Inflammatory macrophage (primary cell): ENCODE measurements at places on chromosomes 4 and X.

DNA sequence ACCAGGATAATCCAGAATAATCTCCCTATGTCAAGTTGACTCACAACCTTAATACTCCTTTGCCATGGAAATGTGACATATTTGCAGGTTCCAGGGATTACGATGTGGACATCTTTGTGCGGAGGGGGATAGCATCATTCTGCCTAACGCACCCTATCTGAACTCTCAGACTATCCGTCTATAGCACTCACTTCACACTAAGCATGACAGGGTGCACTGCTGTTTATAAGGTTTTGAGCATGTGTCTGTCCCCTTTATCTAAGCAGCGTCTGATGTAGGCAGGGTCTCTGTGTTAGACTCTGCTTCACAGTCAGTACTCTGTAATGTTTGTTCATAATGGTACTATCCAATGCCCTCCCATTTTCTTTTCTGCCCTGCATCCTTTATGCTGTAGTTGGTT, 43.4 kb upstream of the PRSS48 start:
- DNase-seq: no peak

DNA sequence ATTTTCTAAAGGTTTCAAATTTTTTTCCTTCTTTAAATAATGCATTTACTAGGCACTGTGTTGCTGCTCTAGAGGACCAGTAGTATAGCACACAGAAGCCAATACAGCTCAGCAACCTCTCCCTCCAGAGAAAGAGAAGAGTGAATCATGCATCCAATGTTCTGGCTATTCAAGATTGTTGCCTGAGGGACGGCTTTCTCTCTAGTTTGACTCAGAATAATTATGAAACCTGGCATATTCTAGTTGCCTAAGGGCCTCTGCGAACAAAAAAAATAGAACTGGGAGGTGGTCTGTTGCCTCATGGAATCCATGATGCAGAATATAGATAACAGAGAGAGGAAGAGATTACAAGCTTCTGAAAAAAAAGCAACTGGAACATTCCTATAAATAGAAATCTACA, 1233.3 kb upstream of the PABPC4L start:
- DNase-seq: no peak

GRCh38 chrX:139091066-139091465, 379.5 kb upstream of the FGF13 start:
- DNase-seq: no peak

DNA sequence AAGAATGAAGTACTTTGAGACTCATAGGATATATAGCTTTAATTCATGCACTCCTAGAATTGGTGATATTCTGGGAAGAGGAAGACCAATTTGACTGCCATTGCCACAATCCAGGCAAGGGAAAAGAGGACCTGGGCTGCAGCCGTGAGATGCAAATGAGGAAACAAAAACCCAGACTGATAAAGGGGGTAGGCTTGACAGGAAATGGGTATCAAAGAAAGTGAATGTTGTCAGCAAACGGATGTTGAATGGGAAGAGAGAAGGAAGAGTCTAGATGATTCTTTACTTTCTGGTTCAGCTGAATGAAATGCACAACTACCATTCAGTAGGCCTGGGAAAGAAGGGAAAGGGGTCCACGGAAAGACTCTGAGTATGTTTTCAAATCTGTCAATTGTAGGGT, 17.1 kb upstream of the ARHGEF6 start:
- DNase-seq: no peak

GRCh38 chr4:6912441-6912840, 2.8 kb downstream of the TBC1D14 start:
- no peak for DNase-seq

DNA sequence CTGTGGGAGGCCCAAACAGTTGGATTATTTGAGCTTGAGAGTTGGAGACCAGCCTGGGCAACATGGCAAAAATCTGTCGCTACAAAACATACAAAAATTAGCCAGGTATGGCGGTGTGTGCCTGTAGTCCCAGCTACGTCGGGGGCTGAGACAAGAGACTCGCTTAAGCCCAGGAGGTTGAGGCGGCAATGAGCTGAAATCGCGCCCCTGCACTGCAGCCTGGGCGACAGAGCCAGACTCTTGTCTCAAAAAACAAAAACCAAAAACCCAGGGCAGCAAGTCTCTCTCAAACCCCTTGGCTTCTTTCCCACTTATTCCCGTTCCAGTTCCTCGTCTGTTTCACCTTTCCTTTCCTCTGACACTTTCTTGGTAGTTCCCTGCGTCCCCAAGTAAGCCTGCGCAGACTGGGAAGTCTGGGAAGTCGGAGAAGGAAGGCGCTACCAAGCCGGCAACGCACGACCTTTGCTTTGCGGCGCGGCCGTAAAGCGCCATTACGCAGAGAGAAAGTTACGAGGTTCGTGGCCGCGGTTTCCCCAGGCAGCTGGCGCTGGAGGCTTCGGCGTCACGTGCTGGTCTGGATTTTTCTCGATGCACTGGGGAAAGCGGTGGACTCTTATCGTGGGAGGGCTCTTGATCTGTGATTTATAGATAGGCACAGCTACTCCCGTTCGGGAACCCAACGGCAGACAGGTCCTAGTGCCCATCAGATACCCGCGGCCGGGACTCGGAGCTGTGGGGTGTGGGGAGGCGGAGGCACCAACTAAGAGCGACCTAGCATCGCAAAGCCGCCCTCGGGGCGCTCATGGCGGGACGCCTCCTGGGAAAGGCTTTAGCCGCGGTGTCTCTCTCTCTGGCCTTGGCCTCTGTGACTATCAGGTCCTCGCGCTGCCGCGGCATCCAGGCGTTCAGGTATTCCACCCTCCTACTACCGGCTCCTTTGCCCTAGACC, at the start of gene NUDT9:
NUDT9 (plus strand) TSS at position 470 of the 949 bp plus-strand sequence; CDS start at position 803, 333 bp downstream.
- peak; percentile 93 for DNase-seq

- no peak for DNase-seq
Measured at GRCh38 chrX:1263600-1263999, 5.0 kb upstream of the CSF2RA start.

GRCh38 chrX:20529711-20530110, 263.0 kb upstream of the RPS6KA3 start:
- no peak for DNase-seq

GRCh38 chrX:119870626-119871131, 854 bp downstream of the RNF113A start:
- peak; percentile 65 for DNase-seq

DNA sequence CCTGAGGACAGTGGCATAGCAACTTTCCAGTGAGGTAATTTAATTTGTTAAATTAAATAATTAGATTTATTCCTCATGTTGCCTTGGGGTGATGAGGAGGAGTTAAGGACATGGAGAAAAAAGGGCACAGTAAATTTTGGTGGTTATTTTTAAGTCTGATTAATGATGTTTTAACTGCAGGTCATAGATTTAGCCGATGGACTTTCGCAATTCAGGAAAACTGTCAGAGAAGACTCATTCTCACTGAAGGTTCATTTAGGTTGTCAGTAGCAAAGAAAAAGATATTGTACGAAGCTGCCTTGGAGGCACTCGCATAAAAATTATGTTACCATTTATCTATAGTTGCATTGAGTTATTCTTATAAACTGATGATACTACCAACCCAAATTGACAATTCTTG, 164.2 kb upstream of the PITX2 start:
- no peak for DNase-seq

DNA sequence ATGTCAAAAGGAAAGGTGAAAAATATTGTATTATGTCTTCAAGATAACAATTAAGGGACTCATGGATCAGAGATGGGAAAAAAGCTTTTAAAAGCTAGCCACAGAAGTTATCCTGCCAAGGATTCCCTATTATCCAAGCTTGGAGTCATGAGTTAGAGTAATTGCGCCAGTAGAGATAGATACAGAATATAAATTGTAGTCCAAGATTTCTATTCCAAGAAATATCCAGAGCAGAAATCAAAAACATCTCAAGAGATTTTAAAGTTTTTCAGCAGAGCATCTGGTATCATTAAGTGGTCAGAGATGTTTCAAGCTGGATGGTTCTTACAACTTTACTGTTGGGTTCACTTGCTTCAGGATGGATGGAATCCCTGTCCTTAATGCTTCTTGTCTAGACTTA, 186.7 kb downstream of the PCDH18 start:
- no peak for DNase-seq

DNA sequence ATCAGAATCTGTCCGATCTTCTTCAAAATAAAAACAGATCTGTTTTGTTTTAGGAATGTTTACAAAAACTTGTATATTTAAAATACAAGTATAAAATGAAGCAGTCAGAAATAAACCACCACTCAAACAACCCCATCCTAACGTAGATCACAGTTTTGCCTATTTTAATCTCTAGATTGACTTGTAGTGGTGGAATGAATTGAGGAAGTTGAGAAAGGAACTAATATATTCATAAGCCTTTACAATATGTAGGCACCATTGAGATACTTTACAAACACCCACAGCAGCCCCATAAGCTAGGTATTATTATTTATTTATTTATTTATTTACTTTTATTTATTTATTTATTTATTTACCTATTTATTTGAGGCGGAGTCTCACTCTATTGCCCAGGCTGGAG, 52.3 kb upstream of the KLF3 start:
- no peak for DNase-seq

DNA sequence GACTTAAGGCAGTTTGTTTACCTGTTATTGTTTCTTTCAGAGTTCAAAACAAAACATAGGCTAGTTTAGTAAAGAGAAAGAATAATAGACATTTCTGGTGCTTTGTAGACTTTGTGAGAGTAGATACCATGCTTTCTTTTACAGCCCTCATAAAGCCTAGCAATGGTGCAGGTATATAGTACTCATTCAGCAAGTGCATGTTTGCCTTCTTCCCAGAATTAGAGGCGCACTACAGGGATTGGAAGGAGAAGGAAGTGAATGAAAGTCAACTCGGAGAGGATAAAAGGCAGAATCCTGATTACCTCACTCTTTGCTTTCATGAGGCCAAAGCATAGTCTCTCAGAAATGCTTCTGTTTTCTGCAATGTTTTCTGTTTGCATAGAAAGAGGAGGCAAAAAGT, 43.1 kb upstream of the FHDC1 start:
- no peak for DNase-seq

- DNase-seq: no peak
Measured at GRCh38 chr4:110075891-110076290, 122.5 kb downstream of the ELOVL6 start.

- no peak for DNase-seq
Measured at GRCh38 chrX:152988536-152989291, 5.2 kb downstream of the PNMA5 start.

GRCh38 chrX:127404161-127404560, 584.6 kb downstream of the PRR32 start:
- DNase-seq: no peak

- no peak for DNase-seq
Measured at GRCh38 chrX:67700602-67701001, 156.8 kb downstream of the AR start.

GRCh38 chr4:8675906-8676305, 83.3 kb downstream of the CPZ start:
- DNase-seq: no peak

DNA sequence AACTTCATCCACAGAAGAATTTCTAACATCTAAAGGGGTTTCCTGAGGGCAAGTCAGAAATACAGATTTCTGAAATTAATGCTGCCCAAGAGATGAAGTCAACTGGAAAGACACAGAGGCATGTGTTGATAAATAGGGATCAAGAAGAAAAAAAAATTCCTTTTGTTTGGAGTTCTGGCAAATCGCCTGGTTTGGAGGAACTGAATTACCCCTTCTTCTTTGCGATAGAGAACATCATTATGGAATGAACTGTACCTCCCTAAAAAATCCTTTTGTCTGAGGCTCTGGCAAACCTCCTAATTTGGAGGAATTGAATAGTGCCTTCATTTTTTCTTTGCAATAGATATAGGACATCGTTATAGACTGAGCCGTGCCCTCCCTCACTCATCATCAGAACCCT, 200.9 kb downstream of the DHRSX start:
- no peak for DNase-seq

DNA sequence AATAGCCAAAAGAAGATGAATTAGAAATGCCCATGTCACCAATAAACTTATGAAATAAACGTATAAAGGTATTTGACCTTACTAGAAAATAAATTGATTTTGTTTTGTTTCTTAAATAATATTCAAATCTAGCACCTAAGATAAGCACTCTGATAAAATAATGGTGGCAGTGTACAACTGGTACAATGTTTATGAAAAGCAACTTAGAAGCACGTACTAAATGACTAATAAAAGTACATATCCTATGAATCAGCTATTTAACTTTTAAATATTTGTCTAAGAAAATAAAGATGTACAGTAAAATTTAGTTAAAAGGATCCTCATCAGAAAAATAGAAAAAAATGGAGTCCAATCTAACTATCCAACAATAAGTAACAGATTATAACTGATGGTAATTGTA, 6.7 kb downstream of the MANBA start:
- DNase-seq: no peak

DNA sequence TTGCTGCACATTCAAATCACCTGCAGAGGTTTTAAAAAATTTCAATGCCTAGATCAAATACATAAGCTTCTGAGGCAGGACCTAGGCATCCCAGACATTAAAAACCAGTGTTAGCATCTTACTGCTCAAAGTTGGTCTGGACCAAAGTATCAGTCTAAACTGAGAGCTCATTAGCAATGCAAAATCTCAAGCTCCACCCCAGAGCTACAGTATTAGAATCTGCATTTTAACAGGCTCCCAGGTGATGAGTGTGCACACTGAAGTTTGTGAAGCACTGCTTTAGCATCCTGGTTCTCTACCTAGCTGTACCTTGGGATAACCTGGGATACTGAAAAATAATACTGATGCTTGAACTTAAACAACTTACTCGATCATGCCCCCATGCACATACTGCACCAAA, 96.0 kb downstream of the PRRG1 start:
- DNase-seq: no peak

- DNase-seq: no peak
Measured at GRCh38 chrX:124005228-124005627, 43.7 kb downstream of the STAG2 start.

DNA sequence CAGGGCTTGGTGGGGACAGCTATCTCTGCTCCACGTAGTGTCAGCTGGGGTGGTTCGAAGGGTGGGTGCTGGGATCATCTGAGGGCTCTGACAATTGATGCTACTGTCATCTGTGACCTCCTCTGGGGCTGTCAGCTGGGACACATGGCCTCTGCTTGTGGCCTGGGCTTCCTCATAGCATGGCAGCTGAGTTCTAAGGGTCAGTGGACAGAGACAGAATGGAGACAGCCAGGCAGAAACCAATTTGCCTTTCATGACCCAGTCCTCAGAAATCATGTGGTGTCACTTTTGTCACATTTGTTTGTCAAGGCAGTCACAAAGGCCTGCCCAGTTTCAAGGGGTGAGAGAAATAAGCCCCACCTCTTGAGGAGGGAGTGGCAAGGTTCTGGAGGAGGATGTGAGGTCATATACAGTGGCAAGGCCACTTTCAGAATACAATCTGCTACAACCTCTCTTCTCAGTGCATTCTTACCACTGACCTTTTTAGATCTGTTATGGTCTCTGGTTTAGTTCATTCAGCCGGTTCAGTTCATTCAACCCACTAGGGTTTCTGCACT, 103.6 kb upstream of the BCOR start:
- no peak for DNase-seq

- no peak for DNase-seq
Measured at GRCh38 chrX:53930515-53931380, 113.5 kb downstream of the PHF8 start.

- DNase-seq: no peak
Measured at GRCh38 chr4:53559021-53559620, 32.2 kb downstream of the LNX1 start.
